ENCODE measurements at places on chromosomes 1 and 21.

DNA sequence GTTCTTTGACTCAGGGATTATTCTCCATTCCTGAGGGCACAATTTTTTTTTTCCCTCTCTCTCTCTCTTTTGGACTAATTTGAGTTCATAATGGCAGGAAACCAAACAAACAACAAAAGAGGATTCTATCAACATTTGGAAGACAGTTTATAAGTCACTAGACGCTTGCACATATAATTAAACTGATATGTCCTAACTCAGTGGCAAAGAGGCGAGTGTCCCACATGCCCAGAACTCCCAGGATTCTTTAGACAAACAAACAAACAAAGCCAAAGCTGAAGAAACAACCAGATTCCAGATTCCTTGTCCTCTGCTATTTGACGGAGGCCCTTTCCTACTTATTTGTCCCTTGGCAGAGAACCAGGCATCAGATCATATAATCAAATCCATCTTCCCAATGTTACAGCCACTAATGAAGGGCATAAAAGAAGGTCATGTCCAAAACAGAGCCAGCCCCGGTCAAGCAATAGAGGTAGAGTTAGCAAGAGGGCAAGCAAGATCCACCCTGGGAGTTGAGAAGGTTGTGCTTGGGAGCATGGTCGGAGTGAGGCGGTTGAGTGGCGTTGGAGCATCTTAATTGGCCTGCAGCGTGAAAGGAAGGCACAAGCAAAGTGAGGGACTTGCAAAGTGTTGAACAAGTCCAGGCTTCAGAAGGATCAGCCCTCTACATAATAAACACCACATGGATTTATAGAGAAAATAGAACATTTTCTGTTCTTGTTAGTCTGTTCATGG lies 30.3 kb downstream of the ZNF362 start:
- DNase-seq = no peak

DNA sequence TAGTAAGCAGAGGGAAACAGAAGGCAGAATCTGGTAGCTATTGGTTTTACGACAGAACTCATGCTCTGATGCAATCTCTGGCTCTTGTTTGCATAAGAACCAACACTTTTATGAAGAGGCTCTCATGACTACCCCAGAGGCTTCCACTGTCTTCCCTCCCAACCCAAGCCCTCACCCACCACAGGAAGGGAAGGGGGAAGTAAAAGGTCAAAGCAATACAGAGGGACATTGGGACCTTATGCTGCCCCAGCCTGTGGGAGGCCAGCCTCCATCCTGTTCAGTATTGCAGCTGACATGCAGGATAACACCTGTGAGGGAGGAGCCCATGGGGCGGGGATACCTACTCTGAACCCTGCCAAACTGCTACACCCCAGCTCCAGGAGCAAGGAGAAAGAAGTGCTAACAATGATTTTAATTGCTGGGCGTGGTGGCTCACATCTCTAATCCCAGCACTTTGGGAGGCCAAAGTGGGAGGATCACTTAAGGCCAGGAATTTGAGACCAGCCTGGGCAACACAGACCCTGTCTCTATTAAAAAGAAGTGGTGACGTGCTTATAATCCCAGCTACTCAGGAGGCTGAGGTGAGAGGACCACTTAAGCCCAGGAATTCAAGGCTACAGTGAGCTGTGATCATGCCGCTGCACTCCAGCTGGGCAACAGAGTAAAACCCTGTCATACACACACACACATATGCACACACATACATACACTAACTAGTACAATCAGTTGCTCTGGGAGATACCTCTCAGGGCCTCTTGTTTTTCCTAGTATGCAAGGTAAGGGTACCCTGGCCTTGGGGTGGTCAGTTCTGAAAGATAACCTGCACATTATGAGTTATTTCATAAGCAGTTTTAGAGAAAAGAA lies 9.5 kb downstream of the MR1 start:
- peak; percentile 54 for DNase-seq

- DNase-seq = no peak
Observed at GRCh38 chr21:30153697-30154340, 12.8 kb downstream of the CLDN17 start.

GRCh38 chr1:101309334-101310311 lies 72.8 kb downstream of the S1PR1 start:
- peak; percentile 50 for DNase-seq

DNA sequence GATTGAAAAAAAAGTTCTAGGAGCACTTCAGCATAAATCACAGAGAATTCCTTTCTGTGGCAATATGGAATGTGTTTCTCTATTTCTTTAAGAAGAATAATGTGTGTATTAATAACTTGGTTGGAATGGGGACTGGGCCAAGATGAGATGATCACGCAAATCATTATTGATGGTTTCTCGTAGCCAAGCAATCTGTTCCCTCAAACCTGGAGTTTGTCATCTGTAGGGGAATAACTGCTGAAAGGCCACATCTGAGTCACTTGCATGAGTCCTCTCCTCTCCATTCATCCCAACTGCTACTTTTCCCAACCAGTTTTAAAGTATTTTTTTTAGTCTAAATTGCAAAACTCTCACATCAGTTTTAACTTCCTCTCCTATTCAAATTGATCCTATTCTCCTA lies 480.4 kb downstream of the PLPP3 start:
- no peak for DNase-seq

DNA sequence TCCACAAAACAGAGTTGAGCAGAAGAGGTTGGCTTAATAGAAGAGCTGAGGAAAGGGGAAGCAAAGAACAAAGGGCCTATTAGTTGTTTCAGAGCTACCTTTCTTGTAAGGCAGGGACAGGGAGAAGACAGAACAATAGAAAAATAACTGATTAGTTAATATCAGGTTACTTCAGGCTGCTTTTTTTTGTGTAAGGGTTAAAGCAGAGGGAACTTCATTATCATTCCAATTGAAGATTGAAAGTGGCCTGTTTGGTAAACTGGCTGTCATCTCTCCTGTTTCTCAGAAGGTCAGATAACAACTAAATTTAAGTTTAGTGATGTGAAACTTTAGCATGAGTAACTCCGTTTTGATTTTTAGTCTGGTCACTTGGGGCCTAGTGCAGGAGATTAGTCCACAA lies 22.3 kb downstream of the CDC42 start:
- peak; percentile 52 for DNase-seq

GRCh38 chr1:6466023-6466422 lies at the start of gene TNFRSF25:
TNFRSF25 (minus strand) TSS chr1:6466173; CDS start chr1:6466107, 66 bp downstream.
- DNase-seq = no peak

DNA sequence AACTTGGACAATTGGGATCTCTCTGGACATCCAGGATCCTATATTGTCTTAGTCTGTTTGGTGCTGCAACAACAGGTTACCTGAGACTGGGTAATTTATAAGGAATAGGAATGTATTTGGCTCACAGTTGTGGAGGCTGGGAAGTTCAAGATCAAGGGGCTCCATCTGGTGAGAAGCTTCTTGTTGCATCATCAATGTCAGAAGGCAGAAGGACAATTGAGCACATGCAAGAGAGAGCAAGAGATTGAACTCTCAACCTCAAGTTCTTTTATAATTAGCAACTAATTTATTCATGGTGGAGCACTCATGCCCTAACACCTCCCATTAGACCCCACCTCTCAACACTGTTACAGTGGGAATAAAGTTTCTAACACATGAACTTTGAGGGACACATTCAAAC lies 124.7 kb upstream of the ETV3 start:
- no peak for DNase-seq

DNA sequence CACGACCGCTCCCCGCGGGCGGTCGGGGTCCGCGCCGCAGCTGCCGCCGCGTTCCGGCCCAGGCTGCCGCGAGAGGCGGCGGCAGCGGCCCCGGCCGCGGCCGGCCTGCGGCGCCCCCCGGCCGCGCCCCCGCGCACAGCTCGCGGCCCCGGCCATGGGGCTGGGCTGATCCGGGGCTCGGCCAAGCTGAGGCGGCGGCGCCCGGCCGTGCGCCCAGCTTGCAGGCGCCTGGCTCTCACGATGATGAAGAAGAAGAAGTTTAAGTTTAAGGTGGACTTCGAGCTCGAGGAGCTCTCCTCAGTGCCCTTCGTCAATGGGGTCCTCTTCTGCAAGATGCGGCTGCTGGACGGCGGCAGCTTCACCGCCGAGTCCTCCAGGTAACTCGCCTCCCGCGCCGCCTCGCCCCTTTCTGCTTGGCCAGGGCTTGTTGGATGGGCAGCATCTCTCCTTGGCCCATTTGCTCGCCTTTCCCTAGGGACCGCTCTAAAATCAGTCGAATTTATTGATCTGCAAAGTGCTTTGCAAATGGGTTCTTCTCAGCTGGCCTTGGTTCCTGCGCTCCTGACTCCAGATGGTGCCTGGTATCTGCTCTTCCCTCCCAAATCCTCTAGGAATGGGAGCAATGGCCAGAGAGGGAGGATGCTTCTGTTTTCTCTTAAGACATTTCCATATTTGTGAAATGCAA lies 431 bp downstream of the EEIG2 start:
- peak; percentile 43 for DNase-seq

GRCh38 chr1:37763791-37764413 lies 1.0 kb downstream of the EPHA10 start:
- DNase-seq = no peak

DNA sequence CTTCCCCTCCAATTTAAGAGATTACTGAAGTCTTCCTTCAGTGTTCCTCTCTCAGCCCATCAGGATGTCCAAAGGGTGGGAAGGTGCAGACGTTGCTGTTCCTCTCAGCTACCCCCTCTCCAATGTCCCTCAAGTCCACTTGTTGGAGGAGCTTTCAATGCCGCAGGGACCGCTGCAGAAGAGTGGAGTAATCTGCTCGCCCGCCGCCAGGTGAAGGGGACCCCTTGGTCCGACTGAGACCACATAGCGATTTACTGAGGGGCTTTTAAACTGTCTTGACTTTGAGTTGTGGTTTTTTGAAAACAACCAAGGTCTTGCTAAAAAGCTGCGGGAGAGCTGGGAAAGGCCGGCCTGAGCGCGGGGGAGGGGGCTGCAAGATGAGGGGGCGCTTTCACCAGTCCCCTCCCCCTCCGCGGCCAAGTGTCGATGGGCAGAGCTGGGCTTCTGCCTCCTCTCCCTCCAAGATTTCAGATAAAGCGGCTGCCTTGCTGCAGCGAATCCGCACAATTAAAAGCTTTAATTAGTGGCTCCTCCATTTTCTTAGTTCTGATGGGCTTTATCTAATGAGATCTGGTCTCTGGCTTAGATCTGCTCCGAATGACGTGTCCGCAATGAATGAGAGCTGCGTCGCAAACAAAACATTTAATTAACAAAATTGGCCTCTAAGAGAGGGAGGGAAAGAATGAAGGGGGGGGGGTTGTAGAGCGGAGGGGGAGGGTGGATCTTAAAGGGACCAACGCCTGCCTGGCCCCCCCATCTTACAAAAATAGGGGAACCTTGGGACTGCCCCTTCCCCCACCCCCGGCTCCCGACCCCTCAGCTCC lies 5.9 kb downstream of the LMO4 start:
- DNase-seq = peak; percentile 17

GRCh38 chr21:45152265-45152746 lies 77.9 kb downstream of the ADARB1 start:
- DNase-seq = no peak

DNA sequence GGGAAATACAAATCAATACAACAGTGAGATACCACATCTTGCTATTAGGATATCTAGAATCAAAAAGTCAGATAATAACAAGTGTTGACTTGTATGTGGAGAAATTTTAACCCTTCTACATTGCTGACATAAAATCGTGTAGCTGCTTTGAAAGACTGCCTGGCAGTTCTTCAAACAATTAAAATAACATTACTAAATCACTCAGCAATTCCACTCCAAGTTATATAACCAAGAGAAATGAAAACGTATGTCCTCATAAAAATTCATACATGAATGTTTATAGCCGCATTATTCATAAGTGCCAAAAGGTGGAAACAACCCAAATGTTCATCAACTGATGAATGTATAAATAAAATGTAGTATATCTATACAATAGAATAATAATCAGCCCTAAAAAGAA lies 164.6 kb downstream of the RASAL2 start:
- DNase-seq = no peak

- DNase-seq = peak; percentile 99
Observed at GRCh38 chr1:109426281-109427170, at the start of gene PSMA5. PSMA5 (minus strand) TSS chr1:109426448; CDS start chr1:109426330, 118 bp downstream.

- DNase-seq = no peak
Observed at GRCh38 chr1:65277605-65278347, 31.6 kb upstream of the DNAJC6 start.

DNA sequence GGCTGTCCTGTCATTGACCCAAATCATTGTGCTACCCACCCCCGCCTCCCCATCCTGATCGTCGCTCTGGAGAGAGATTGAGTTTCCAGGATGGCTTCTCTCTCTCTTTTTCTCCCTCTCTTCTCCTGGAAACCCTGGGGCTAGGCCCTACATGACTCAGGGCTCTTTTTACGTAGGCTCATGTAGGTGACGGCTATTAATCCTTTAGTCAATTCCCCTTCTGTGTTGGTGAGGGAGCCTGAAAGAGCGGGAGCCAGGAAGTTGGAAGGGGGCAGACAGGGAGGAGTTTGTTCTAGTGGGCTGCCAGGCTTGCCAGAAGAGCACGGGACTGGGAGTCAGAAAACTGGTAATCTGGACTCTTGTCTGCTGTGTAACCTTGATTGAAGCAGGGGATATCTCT lies 9.7 kb downstream of the ATP2B4 start:
- no peak for DNase-seq

GRCh38 chr1:37474697-37475379 lies 458 bp downstream of the ZC3H12A start:
- DNase-seq = no peak

- DNase-seq = peak; percentile 36
Observed at GRCh38 chr1:85328713-85329397, 52.4 kb upstream of the BCL10 start.

- no peak for DNase-seq
Observed at GRCh38 chr1:242146652-242147051, 147.8 kb upstream of the MAP1LC3C start.

- DNase-seq = no peak
Observed at GRCh38 chr1:38872401-38873026, 634 bp downstream of the MYCBP start.

- DNase-seq = no peak
Observed at GRCh38 chr21:41147979-41148355, 20.0 kb upstream of the BACE2 start.

DNA sequence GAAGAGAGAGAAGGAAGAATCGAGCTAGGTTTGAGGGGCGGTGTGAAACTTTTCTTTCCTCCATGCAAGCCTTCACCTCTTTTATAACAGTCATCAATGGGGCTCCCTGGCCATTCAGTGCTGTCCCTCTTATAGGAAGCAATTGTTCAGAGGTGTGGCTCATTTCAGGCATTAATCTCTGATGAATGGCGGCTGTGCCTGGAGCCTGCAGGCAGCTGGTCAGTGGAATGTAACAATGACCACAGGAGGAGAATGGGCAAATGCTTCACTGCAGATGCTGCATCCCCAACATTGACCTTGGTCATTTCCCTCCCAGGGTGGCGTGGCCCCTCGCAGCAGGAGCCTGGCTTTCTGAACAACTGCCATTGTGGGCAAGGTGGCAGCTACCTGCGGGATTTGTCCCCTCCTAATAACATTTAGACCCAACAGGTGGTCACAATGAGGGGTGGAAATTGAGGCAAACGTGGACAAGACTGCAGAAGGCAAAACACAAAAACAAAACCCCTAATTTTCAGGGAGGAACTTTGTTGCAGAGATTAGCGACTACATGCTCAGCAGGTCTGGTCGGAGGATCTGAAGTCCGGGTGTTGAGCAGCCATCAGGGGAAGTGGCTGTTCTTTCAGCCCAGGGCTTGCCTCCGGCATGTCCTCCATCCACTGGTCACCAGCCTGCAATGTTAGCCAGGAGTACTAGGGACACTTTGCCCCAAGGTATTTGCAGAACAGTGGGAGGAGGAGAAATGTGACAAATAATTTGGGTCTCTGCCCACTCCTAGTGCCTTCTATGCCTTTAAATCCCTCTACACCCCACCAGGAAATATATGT lies 97.3 kb upstream of the PAXBP1 start:
- DNase-seq = no peak
